Thoracic aorta (tissue), 2 donors: ENCODE measurements at places on chromosomes 6 and 20.

- no peak for DNase-seq
Observed at GRCh38 chr20:63141531-63141930, 74.4 kb downstream of the YTHDF1 start.

DNA sequence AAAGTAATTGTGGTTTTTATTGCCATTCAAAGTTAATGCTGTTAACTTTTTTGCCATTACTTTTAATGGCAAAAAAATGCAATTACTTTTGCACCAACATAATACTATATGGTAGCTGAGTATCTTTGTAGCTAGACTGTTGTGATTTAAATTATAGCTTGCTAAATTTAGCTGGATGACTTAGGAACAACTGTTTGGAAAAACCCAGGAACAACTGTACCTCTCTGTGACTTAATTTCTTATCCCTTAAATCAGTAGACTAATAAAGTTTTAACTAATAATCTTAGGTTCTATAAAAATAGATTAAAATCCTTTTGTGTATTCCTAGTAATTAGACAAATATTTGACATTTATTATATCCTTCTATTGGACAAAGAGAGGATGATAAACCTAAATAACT, 268.2 kb downstream of the TENT5A start:
- no peak for DNase-seq

- DNase-seq = no peak
Observed at GRCh38 chr6:170434821-170435155, 118.3 kb downstream of the PSMB1 start.

DNA sequence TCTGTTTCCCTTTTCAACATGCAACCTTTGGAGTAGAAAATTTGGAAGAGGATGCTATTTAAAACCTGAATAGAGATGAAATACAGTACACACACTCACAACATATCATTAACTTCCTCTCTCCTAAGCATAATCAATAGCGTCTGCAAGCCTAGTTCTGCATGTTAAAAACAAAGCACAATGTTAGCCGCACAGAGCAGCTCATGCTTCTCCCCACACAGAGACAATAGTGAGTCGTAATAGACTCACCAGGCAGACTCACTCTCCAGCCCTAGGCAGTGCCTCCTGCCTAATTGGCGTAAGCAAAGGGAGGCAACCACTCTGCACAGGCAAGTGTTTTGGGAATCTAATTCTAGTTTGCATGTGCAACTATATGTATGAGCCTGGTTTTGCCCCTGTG, 45.8 kb upstream of the ARID1B start:
- no peak for DNase-seq
